ENCODE measurements at places on chromosomes 16 and 17.

GRCh38 chr17:30321314-30321713 is 12.5 kb downstream of the TMIGD1 start:
- no peak for DNase-seq

GRCh38 chr17:72730077-72730476 is 362.4 kb downstream of the SLC39A11 start:
- no peak for DNase-seq

DNA sequence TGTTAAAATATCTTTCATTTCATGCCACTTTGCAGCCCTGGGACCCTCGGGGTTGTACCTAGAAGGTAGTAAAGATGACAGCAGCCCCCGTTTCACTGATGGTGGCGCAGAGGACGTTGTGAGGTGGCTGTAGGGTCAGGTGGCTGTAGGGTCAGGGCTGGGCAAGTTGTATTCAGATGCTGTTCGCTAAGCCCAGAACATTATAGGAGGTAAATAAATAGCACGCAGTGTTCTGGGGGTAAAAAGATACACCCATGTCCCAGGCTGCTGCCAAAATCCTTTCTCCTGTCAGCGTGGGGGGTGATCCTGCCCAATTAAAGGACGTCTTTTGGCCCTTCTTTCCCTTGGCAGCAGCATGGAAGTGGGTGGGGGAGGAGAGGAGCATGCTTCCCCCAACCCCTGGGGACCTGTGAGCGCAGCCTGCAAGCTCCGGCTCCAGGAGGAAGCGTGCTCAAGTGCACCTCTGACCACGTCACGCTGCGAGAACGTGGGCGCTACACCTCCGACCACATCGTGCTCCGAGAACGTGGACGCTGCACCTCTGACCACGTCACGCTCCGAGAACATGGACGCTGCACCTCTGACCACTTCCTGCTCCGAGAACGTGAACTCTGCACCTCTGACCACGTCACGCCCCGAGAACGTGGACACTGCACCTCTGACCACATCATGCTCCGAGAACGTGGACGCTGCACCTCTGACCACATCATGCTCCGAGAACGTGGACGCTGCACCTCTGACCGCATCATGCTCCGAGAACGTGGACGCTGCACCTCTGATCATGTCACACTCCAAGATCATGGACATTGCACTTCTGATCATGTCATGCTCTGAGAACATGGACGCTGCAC is 182.1 kb downstream of the RPTOR start:
- DNase-seq: no peak

DNA sequence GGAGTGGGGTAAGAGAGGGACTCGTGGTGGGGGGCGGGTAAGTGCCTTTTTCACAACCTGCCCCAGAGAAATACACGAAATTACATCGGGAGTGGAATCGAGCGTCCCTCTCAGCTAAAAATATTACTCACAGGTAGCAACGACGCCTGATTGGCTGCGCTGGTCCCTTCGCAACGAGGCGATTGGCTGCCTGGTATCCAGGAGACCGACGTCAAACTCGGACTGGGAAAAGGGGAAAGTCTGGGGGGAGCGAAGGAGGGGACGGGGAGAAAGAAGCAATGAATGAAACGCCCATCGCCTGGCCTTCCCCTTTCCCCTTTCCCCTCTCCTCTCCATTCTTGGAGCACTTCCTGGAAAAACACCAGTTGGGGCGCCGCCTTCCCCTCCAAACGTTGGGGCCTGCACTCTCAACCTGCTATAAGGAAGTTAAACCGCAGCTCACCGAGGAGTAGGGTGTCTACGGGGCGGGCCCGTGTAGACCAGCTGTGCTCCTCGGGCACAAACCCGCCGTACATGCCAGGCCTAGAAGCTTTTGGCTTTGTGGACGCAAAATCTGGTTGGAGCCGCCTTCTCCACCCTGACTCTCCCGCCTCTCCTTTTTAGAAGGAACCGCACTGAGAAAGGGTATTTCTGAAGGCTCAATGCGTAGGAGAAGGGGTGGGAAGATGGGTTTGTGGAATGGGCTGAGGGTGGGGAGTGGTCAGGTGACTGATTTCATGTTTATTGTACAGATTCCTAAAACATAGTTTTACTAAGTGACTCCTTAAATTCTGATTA is 1.4 kb upstream of the TOB1 start:
- DNase-seq: peak; percentile 55

- no peak for DNase-seq
These were observed 22.8 kb downstream of the GLG1 start for GRCh38 chr16:74583926-74584666.

- DNase-seq: no peak
These were observed 100.5 kb downstream of the PLCG2 start for GRCh38 chr16:81879625-81880024.

GRCh38 chr17:36752096-36752888 is 150.9 kb downstream of the MRM1 start:
- DNase-seq: no peak

- no peak for DNase-seq
These were observed 28.3 kb upstream of the IL17C start for GRCh38 chr16:88610080-88610479.

DNA sequence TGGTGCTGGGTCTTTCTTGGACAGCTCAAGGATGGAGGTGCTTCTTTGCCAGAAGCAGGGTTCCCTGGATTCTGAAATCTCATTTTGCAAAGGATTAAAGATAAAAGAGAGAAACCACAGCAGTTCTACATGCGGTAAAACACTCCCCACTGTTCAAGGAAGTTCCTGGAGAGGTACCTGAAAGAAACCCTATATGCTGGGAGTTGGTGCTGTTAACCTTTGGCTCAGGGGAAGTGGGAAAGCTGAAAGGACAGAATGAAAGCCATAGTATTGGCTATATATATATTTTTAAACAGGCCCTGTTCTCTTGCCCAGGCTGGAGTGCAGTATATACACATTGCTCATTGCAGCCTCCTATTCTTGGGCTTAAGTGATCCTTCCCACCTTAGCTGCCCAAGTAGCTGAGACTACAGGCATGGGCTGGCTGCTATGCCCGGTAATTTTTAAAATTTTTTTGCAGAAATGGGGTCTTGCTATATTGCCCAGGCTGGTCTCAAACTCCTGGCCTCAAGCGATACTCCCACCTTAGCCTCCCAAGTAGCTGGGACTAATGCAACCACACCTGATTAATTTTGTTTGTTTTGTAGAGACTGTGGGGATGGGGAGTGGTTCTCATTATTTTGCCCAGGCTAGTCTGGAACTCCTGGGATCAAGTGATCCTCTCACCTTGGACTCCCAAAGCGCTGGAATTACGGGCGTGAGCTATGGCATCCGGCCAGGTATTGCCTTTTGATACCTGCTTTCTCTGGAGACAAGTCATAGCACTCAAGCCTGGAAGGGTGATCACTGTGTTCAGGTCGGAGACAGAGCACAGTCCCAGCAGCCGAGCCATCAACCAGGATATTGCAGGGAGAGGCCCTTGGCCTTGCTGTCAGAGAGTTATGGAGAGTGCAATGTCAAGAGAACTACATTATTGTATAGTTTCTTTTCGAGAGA is 55.2 kb downstream of the MSI2 start:
- no peak for DNase-seq

- no peak for DNase-seq
These were observed 785 bp downstream of the UBALD1 start for GRCh38 chr16:4613636-4614570.

DNA sequence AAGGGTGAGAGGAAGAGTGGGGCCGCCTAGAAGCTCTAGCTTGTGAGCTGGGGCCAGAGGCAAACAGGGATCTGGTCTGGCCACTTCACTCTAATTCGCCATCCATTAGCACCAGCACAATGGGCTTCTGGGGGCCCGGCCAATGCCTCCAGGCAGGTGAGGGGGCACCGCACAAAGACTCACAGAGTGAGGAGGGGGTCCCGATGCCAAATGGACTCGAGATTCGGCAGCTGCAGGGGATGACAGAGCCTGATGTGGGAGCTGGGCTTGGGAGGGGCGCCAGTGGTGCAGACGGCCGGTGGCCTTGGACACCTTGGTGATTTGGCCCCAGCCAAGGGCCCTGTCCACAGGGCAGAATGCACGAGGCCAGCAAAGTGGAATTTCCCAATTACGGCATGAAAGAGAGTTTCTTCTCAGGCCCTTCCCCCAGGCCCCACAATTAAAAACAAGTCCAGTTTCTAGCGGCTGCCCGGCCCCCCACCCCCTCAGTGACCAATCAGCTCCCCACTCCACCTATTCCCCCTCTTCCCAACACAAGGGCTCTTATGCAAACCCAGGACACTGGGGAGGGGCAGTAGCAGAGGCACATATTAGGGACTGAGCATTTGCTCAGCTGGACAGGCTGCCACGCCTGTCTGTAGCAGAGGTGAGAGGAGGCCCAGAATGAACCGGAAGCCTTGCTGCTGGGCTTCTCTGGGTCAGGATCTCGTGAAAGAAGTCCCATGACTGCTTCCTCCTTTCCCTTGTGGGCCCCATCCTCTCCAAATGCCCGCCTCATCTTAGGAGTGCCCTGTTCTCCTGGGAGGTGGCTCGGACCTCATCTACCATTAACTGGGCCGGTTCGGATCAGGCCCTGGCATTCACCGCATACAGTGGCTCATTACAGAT is 39.4 kb upstream of the MTSS2 start:
- no peak for DNase-seq

- no peak for DNase-seq
These were observed 364 bp upstream of the CETP start for GRCh38 chr16:56961386-56961785.

GRCh38 chr17:40345161-40345993 is 19.2 kb downstream of the GJD3 start:
- DNase-seq: no peak

DNA sequence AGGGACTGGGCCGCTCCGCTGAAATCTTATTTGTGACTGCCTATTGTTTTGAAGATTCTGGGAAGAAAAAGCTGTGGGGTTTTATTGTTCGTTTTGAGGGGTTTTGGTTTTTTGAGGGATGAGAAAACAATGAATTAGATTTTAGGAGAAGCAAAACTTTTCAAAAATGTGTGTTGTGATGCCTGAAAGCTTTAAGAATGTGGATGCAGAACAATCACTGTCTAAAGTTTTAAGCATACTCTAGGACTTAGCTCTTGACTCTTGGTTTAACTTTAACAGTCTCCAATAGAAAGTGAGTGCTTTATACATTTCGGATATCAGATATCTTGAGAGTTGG is 899 bp downstream of the CFAP52 start:
- no peak for DNase-seq

DNA sequence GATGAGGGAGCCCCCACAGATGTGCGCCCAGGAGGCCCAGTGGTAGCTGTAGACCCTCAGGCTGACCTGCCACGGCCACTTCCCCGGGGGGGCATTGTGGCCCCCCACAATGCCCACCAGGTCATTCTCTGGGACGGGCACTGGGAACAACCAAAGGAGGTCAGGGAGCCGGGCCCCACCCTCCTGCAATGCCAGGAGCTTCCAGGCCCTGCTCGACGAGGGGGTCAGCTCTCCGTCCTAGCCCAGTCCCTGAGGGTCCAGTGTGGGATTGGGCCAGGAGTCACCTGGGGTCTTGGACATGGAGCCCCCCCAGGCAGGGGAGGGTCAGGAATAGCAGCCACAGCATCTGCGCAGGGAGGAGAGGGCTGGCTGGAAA is 7.0 kb downstream of the TPSD1 start:
- DNase-seq: no peak

GRCh38 chr16:24539850-24540601 is 660 bp downstream of the RBBP6 start:
- DNase-seq: no peak

DNA sequence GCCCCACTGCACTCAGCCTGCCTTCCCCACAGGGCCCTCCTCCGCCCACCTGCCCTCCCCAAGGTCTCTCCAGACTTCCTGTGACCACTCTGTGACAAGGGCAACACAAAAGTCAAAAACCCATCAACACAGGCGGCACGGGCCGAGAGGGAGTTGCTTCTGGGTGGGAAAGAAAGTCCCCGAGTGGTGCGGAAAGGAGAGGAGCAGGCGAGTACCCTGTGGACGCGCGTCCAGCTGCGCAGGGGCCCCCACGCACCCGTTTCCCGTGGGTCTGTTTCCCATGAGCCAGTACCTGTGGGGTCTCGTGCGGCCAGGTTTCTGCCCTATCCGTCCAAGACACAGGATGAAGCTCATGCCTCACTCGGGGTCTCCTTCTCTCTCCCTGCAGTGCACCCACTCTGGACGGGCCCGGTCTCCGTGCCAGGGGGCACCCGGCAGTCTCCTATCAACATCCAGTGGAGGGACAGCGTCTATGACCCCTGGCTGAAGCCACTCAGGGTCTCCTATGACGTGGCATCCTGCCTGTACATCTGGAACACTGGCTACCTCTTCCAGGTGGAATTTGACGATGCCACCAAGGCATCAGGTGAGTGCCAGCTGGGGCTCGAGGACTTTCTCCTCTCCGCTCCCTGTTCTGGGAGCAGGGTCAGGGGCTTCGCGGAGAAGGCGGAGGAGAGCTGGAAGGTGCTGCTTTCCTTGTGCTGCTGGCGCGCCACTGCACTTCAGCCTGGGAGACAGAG is 12.2 kb downstream of the CD2BP2 start:
- no peak for DNase-seq

- DNase-seq: no peak
These were observed 6.5 kb upstream of the USP32 start for GRCh38 chr17:60398227-60398959.

DNA sequence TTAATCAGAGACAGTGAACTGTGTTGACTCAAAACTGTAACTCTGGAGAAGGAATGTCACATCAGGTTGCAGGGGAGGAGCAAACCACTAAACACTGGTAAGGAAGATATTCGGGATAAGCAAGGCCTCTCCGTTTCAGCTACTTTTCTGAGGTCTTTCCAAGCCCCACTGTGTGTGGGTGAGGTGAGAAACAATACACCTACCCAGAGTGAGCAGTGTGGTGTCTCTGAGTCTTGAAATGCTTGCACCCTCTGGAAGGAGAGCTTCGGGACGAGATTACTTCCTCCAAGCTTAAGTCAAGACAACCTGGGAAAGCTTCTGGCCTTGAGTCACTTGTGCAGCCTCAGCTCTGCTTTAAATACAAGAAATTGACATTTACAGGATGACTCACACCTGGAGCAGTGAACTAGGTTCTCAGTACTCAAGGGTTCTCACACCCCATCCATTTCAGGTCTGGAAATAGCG is 2.5 kb upstream of the MAP3K14 start:
- no peak for DNase-seq

DNA sequence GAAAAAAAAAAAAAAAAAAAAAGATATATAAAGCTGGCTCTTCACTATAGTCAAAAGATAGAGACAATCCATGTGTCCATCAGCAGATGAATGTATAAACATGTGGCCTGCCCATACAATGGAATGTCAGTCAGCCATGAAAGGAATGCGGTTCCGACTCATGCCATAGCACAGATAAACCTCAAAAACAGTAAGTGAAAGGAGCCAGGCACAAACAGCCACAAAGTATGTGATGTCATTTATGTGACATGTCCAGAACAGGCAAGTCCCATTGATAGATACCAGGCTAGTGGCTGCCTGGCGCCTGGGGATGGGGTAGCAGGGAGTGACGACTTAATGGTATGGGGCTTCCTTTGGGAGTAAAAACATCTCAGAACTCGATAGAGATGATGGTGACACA is 155.7 kb downstream of the CMIP start:
- no peak for DNase-seq

DNA sequence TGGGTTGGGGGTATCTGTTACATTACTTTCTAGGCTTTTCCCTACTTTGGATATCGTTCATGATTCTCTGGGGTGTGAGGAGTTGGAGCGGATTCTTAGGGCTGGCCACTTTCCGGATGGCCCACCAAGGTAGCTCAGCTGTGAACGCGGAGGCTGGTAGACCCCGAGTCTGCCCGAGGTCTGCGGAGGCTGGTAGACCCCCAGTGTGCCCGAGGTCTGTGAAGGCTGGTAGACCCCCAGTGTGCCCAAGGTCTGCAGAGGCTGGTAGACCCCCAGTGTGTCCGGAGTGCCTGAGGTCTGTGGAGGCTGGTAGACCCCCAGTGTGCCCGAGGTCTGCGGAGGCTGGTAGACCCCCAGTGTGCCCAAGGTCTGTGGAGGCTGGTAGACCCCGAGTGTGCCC is 99.2 kb upstream of the ZNF469 start:
- DNase-seq: no peak

- no peak for DNase-seq
These were observed 20.3 kb upstream of the SPNS2 start for GRCh38 chr17:4478318-4478830.
